GM23338 (cell line): ENCODE measurements at places on chromosomes 12 and 14. TPM values are rescaled to one million over a fixed set of nuclear protein-coding genes. Genes with fewer than 3 reads are reported as not detected.

GRCh38 chr14:102528431-102529170 is 19.0 kb upstream of the ANKRD9 start:
- no peak overlapping the region for H3K4me3 ChIP-seq
- H3K27ac ChIP-seq, result no peak overlapping the region
- no peak for DNase-seq

DNA sequence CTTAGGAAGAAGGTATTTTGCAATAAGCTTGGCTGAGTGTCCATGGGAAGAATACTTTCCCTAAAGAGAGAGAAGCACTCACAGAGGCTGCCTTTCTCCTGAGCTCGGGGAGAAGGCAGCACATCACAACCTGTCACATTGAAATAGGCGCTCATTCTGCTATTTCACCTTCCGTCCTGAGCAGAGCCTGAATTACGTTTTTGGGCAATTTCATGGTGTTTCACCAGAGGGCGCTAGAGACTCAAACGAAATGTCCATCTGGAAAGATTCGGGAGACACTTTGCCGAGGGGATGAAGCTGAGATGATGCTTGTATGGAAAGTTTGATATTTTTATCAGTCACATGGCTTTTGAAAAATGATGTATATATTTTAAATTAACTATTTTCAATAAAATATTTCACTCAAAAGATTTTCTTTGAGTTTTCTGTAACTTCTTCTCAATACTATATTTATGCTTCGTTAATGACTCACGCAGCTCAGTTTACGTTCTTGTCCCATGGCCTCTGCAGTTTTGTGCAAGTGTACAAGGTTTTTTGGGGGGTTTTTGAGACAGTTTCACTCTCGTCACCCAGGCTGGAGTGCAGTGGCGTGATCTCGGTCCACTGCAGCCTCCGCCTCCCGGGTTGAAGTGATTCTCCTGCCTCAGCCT is 17.4 kb upstream of the B4GALNT3 start:
- H3K4me3 ChIP-seq, result no peak overlapping the region
- no peaks in the 10 kb centered on the region for H3K27me3 ChIP-seq
- no peak overlapping the region for H3K27ac ChIP-seq

DNA sequence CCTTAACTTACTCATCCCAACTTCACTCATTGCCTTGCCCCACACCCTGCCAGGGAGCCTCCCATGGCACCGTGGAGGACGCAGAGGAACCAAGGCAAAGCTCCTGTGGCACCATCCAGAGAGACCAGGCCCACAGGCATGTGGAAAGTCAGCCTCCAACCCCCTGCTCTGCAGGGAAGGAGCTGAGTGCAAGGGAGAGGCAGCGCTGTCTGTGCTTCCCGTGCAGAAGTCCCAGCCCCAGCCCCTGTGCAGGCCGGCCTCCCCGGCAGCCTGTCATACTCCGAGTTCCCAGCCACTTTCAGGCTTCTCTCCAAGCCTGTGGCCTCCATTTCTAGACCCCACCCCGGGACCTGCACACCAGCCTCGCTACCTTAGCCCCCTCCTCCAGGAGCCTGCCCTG is 106.4 kb downstream of the SINHCAF start:
- peaks cover 18% of the 10 kb centered on the region for H3K4me1 ChIP-seq
- no peak overlapping the region for H3K4me3 ChIP-seq
- H3K27me3 ChIP-seq, result no peaks in the 10 kb centered on the region
- no peak for DNase-seq
- no peak overlapping the region for H3K27ac ChIP-seq

DNA sequence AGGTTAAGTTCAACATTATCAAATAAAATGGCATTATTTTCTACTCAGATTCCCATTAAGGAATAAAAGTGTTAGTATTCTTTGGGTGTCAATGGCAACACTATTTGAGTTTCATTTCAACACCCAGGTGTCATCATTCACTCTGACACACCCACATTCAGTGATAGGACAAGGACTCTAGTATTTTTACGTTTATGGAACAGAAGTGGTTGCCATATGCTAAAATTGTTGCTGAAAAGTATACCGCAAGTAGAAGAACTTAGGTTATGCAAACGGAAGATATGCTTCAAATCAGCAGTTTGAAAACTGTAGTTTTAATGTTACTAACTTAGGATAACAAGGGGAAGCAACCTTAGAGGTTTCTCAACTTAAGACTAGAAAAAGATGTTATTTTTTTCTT is 20.0 kb upstream of the SGPP1 start:
- no peaks in the 10 kb centered on the region for H3K4me1 ChIP-seq
- no peaks in the 10 kb centered on the region for H3K36me3 ChIP-seq
- no peak for DNase-seq
- no peak overlapping the region for H3K27ac ChIP-seq

DNA sequence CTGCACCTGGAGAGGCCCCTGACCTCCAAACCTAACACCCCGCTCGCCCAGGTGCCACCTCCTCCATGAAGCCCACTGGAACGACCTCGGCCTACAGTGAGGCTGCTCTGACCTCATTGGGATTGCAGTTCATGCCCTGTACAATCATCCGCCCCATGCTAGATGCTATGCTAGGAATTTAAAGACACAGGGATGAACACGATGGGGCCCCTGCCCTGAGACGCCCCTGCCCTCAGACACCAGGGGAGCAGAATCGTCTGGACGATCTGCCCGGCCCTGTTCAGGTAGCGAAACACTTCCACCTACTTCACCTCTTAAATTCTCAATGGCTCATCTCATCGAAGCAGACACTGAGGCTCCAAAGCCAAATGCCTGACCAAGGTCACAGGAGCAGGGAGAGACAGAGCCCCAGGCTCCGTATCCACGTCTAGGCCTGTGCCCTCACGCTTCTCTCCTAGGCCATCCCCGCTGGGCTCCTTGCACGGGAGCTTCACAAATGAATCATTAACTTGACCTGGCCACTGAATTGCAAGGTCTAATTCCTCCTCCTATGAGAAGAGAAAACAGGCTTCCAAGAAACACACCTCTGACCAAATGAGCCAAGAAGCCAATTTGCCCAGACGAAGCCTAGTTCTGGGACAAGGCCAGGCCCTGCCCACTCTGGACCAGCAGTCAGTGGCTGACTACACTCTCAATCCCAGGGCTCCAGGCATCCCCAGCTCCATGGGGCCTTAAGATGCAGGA is 35.2 kb downstream of the SCARB1 start:
- peak overlapping the region; percentile 70; the same call in 1 of the 2 replicates for H3K27ac ChIP-seq
- no peak for DNase-seq
- no peak overlapping the region for H3K4me3 ChIP-seq
- H3K36me3 ChIP-seq, result no peaks in the 10 kb centered on the region; the same call in 1 of the 2 replicates

- DNase-seq, result no peak
- H3K4me3 ChIP-seq, result no peak overlapping the region
- H3K4me1 ChIP-seq, result peaks cover 12% of the 10 kb centered on the region; the same call in 1 of the 2 replicates
- no peaks in the 10 kb centered on the region for H3K27me3 ChIP-seq
- H3K36me3 ChIP-seq, result peaks cover 32% of the 10 kb centered on the region
These were observed 30.4 kb upstream of the CACNA2D4 start for GRCh38 chr12:1948883-1949282.

- peaks cover 29% of the 10 kb centered on the region for H3K4me1 ChIP-seq
- DNase-seq, result peak; percentile 61
- no peaks in the 10 kb centered on the region for H3K36me3 ChIP-seq
- no peak overlapping the region for H3K27ac ChIP-seq
- no peak overlapping the region for H3K4me3 ChIP-seq
- no peaks in the 10 kb centered on the region for H3K27me3 ChIP-seq
These were observed 306.8 kb upstream of the LRFN5 start for GRCh38 chr14:41299924-41300323.

DNA sequence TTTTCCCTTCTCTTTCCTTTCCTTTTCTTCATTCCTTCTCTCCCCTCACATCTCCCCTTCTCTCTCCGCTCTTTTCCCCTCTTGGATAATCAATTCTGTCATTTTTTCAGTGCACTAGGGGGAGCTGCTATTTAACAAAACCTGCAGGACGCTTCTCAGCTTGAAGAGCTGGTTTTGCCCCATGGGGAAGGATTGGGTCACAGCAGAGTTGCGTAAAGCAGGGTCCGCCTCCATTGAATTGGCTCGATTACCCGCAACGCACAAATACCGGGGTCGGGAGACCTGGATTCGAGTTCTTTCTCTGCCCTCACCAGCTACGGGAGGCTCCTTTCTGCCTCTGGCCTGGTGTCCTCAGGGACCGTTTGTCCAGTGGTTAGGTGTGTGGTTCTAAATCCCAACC is 42.1 kb upstream of the CHGA start:
- H3K36me3 ChIP-seq, result no peaks in the 10 kb centered on the region
- H3K4me1 ChIP-seq, result peaks cover 6% of the 10 kb centered on the region; the same call in 1 of the 2 replicates
- H3K4me3 ChIP-seq, result 0 out of 2 replicates have a peak overlapping the region, but pooled peaks have one; percentile 23
- no peak overlapping the region for H3K27ac ChIP-seq
- no peaks in the 10 kb centered on the region for H3K27me3 ChIP-seq

DNA sequence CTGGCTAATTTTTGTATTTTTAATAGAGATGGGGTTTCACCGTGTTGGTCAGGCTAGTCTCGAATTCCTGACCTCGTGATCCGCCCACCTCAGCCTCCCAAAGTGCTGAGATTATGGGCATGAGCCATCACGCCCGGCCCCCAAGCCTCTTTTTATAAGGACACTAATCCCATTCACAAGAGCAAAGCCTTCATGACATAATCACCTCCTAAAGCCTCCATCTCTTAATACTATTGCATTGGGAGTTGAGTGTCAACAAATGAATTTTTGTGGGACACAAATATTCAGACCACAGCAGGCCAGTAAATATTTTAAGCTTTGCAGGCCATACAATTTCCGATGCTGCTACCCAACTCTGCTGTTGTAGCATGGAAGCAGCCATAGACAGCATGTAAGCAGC is 10.9 kb downstream of the RNF212B start:
- H3K4me3 ChIP-seq, result no peak overlapping the region
- H3K27me3 ChIP-seq, result no peaks in the 10 kb centered on the region
- DNase-seq, result no peak

- DNase-seq, result no peak
- peak overlapping the region; percentile 66 for H3K4me3 ChIP-seq
- H3K36me3 ChIP-seq, result no peaks in the 10 kb centered on the region
- H3K4me1 ChIP-seq, result peaks cover 16% of the 10 kb centered on the region
- H3K27me3 ChIP-seq, result peaks cover 40% of the 10 kb centered on the region
- H3K27ac ChIP-seq, result no peak overlapping the region
These were observed 32.0 kb downstream of the SSPN start for GRCh38 chr12:26227361-26227745.

GRCh38 chr12:116528065-116528464 is 31.1 kb upstream of the MAP1LC3B2 start:
- H3K36me3 ChIP-seq, result no peaks in the 10 kb centered on the region
- no peaks in the 10 kb centered on the region for H3K27me3 ChIP-seq
- no peak overlapping the region for H3K4me3 ChIP-seq

DNA sequence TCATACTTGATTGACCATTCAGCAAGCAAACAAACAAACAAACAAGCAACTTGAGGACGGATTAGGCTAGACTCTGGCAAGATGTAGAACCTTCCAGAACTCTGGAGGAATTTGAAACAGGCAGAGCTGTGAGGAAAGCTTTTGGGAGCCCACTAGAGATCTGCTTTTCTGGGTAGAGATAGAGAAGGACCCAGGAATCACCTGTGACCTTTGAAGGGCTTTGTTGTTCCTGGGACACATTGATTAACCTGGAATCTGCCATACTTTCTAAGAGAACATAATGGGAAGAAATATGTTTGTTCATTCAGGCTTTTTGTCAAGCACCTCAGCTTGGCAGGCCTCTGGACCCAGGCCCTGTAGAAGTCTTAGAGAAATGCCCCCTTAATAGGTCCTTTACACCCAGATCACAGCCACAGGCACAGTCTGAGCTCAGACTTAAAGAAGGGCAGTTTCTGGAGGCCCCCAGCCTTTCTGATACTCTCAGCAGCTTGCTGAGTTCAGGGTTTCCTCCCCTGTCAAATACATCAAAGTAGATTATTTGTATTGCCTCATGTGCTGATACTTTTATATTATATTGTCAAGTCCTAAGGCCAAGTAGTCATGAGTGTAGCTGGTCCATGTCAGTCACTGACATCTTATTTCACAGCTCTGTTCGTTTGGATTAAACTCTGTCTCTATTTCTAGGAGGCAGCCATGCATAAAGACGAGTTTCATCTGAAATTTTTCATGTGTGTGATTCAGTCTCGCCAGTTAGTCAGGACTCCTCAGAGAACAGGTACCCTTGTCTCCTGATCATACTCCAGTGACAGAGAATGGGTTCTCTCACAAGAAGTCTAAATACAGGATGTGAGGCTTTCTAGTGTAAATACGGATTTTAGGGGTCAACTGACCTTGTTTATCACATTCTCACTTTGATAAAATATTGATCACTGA is 1.1 kb upstream of the SENP1 start:
- H3K27ac ChIP-seq, result peak overlapping the region; percentile 100
- peak overlapping the region; percentile 81 for H3K4me3 ChIP-seq
- peaks cover 17% of the 10 kb centered on the region for H3K4me1 ChIP-seq
- DNase-seq, result no peak

GRCh38 chr12:104748790-104749189 is 209.3 kb downstream of the SLC41A2 start:
- no peak overlapping the region for H3K4me3 ChIP-seq
- no peaks in the 10 kb centered on the region for H3K27me3 ChIP-seq
- H3K4me1 ChIP-seq, result peaks cover 45% of the 10 kb centered on the region
- H3K36me3 ChIP-seq, result no peaks in the 10 kb centered on the region
- H3K27ac ChIP-seq, result no peak overlapping the region

DNA sequence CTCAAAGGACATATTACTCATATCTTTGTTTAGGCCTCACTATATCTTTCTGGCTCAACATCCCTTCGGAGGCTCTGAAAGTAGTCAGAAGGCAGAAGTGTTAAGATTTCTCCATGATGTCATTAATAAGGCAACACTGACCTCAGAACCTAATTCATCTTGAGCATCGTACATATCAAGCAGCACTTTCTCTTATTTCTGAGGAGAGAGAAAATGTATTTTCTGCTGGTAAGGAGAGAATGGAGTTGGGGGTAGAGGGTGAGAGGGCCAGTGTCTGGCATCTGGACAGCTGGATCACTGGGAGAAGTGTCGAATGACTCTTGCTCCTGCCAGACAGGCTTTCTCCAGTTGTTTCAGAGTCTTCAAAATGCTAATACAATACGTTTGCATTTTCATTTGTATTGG is 213.2 kb upstream of the PRICKLE1 start:
- H3K4me1 ChIP-seq, result peaks cover 19% of the 10 kb centered on the region
- H3K4me3 ChIP-seq, result no peak overlapping the region
- DNase-seq, result no peak
- H3K27ac ChIP-seq, result no peak overlapping the region

- no peaks in the 10 kb centered on the region; the same call in 1 of the 2 replicates for H3K36me3 ChIP-seq
- no peak overlapping the region for H3K4me3 ChIP-seq
- H3K27me3 ChIP-seq, result no peaks in the 10 kb centered on the region
- no peak overlapping the region for H3K27ac ChIP-seq
- H3K4me1 ChIP-seq, result no peaks in the 10 kb centered on the region
- no peak for DNase-seq
These were observed 17.6 kb upstream of the GPR33 start for GRCh38 chr14:31505411-31505810.

KRT85 gene
- not detected in 2 replicates for total RNA-seq

SLC7A7 gene
- 3.6 and 6.1 TPM in 2 replicates for total RNA-seq

CATSPERB gene
- total RNA-seq, result 0.38 TPM in 1 of 2 replicates, not detected in the other

NTS gene
- total RNA-seq, result 16.2 and 17.1 TPM in 2 replicates

CLEC14A gene
- not detected in 2 replicates for total RNA-seq

BCL2L2 gene
- total RNA-seq, result 11.0 and 12.3 TPM in 2 replicates

DHRS2 gene
- 0.35 and 0.42 TPM in 2 replicates for total RNA-seq

WNT1 gene
- not detected in 2 replicates for total RNA-seq

TEX52 gene
- not detected in 2 replicates for total RNA-seq

ERG28 gene
- 27.1 and 27.9 TPM in 2 replicates for total RNA-seq

ANO6 gene
- 45.1 and 48.9 TPM in 2 replicates for total RNA-seq

CRACR2A gene
- 3.0 and 3.4 TPM in 2 replicates for total RNA-seq

MMP19 gene
- total RNA-seq, result 0.08 and 1.4 TPM in 2 replicates
